Right renal pelvis (tissue), 4 donors: ENCODE measurements at places on chromosomes 3 and 15. TPM values are rescaled to one million over a fixed set of nuclear protein-coding genes. Genes with fewer than 3 reads are reported as not detected.

DNA sequence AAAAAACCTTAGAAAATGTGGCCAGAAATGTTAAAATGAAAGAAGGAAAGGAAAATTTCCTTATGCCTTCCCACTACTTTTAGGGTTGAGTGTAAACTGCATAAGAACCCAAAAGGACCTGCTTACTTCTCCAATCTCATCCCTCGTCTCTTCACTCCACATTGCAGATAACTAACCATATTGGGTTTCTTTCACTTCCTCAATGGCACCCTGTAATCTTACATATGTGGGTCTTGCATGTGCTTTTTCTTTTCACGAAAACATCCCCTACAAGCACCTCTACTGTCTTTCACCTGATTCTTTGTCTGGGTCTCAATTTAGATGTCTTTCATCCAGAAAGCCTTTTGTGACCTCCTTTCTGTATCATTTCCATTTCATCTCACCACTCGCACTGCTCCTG, 23.1 kb downstream of the EOMES start:
- DNase-seq, result no peak

- no peak for DNase-seq
Observed at GRCh38 chr3:6567241-6567640, 293.7 kb upstream of the GRM7 start.

GRCh38 chr3:87898971-87899370, 159.8 kb downstream of the CGGBP1 start:
- DNase-seq, result no peak

GRCh38 chr3:107816107-107816506, 274.7 kb downstream of the CD47 start:
- DNase-seq, result no peak

AADAC gene
- 0.19 TPM for polyA plus RNA-seq

DNA sequence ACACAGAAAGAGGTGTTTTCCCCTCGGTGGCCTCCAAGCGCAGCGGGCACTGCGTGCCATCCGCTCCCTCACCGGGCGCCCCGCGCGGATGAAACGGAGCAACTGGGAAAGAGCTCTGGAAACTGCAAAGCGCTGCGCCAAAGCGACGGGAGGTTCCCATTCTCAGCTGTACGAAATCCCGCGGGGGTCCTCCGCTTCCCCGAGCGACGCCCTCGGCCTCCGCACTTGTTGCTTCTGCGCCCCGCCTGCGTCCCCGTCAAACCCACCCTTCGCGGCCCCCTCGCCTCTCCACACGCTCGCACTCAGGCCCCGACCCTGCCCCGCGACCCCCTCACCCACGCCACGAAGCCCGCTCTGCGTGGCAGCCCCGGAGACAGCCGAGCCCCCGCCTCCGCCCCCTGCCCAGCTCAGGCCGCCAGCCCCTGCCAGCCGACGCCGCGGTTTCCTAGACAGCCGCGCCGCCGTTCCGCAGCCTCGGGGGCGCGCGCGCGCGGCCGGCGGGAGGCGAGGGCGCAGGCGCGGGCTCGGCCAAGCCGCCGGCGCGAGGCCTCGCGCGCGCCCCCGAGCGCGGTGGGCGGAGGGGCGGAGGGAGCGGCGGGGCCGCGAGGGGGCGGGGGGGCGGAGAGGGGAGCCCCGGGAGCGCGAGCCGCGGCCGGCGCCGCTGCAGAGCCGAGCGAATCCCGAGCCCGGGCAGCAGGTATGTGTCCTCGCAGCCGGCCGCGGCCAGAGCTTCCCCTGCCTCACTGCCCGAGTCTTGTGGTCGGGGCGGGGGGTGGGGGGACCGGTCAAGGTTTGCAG, at the start of gene TMEM266:
Gene TMEM266 (plus strand): TSS at position 666 of the 798 bp plus-strand sequence. CDS start 74,279 bp downstream, outside the sequence.
- no peak for DNase-seq

GRCh38 chr15:64902863-64903262, 8.8 kb upstream of the ANKDD1A start:
- no peak for DNase-seq

DNA sequence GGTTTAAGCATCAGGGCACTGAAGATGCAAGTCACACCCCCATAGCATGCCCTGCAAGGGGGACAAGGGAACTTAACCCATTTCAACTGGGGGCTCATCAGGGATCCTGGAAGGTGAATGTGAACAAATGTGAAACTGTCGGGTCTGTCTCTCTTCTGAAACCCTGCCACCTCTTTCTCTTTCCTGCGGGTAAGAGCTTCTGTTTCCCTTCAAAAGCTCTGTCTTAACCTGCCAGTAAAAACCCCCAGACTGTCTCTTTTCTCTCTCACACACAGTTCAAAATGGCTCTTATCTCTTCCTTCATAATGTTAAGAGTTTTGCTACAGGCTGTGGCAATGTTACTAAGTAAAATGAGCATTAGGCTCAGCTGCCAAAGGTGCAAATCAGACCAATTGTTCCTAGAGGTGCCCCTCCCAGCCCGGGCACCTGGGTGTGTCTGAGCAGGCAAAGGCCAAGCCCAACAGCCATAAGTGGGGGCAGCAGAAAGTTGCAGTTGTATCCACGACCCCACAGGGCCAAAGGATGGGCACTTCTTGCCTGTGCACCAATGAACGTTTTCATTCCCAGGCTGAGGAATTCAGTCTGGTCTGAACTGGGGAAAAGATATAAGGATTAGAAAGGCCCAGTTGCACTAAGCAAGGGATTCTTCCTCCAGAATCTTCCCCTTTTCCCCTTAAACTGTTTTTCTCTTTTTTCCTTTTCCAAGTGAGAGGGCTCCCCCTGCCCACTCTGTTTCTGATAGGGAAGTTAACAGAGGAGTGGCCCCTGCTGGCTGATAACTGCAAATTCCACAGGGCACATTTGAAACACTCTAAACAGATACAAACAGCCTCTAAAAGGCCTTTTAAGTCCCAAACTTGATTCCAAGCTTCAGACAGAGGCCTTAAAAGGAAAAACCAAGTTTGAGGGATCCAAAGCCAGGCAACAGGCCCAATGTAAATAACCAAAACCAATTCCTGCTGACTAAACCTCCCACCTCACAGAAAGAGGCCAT, 113.8 kb upstream of the EPHA6 start:
- DNase-seq, result no peak

OIP5 gene
- polyA plus RNA-seq, result 7.2 TPM

PLA2G4D gene
- not detected for polyA plus RNA-seq

MITF gene
- 42.2 TPM for polyA plus RNA-seq

DNA sequence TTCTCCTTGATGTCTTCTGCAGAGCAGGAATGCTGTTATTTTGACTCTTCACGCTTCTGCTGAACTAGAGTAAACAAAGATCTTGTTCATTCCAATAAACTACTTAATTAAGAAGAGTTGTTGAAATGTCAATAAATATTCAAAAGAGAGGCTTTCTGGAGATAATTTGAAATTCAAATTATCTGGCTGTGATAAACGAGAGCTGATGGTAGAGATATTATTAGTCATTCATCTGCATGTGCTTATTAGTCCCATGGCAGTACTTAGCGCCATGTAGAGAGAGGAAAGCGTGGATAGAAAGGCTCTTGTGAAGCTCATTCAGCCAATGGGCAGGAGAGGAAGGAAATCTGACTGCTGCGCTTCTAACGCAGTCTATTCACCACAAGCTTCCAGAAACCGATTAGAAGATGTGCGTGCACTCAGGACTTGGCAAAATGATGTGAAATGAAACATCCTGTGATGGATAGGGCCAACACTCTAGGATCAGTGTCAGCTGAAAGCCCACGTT, 251.1 kb downstream of the GABRB3 start:
- no peak for DNase-seq

- no peak for DNase-seq
Observed at GRCh38 chr15:37903919-37904625, 30.4 kb upstream of the TMCO5A start.

DNA sequence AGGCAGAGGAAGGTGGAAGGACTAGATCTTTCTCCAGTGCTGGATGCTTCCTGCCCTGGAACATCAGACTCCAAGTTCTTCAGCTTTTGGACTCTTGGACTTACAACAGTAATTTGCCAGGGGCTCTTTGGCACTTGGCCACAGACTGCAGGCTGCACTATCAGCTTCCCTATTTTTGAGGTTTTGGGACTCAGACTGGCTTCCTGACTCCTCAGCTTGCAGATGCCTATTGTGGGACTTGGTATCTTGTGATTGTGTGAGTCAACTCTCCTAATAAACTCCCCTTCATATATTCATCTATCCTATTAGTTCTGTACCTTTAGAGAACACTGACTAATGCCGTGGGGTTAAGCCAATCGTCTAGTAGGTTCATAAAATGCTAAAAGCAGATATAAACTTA, 8.8 kb upstream of the B3GNT5 start:
- no peak for DNase-seq

- DNase-seq, result no peak
Observed at GRCh38 chr3:41742121-41742520, 219.8 kb downstream of the ULK4 start.

DNA sequence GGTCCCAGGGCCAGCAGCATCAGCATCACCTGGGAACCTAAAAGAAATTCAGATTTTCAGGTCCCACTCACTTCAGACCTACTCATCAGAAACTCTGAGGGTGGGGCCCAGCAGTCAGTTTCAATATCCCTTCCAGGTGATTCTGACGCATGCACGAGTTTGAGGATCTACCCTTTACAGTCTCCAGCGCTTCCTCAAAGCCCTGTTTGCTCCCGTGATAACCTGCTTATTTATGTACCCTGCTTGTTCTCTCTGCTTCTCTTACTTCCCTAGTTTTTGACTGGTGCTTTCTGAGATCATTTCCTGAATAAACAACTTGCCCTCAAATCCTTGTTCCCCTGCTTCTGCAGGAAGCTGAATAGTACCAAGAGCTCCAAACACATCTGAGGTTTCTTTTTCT, 245.3 kb downstream of the ZNF621 start:
- DNase-seq, result no peak

GRCh38 chr3:172441581-172441980, 6.7 kb downstream of the GHSR start:
- DNase-seq, result no peak

GRCh38 chr3:117622171-117622841, 912.7 kb downstream of the TUSC7 start:
- no peak for DNase-seq
